Glutamatergic neuron (in vitro differentiated cells): ENCODE measurements at places on chromosomes 7 and 10. TPM values are rescaled to one million over a fixed set of nuclear protein-coding genes. Genes with fewer than 3 reads are reported as not detected.

DNA sequence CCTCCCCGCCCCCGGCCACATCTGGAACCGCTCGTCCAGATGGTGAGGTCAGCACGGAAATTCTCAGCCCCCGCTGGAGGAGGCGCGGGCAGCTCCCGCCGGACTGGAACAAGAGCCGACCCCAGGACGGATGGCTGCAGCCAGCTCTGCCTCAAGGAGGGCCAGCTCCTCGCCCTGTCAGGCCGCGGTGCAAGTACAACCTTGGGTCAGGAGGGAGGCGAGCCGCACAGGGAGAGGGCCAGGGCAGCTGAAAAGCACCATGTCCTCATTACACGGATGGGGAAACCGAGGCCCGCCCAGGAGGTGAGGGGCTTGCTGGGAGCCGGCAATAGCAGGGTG is 3.8 kb upstream of the GRIFIN start:
- H3K27me3 ChIP-seq, result peaks cover 11% of the 10 kb centered on the region
- no peak overlapping the region for H3K4me3 ChIP-seq
- H3K36me3 ChIP-seq, result no peaks in the 10 kb centered on the region
- peaks cover 4% of the 10 kb centered on the region for H3K4me1 ChIP-seq

DNA sequence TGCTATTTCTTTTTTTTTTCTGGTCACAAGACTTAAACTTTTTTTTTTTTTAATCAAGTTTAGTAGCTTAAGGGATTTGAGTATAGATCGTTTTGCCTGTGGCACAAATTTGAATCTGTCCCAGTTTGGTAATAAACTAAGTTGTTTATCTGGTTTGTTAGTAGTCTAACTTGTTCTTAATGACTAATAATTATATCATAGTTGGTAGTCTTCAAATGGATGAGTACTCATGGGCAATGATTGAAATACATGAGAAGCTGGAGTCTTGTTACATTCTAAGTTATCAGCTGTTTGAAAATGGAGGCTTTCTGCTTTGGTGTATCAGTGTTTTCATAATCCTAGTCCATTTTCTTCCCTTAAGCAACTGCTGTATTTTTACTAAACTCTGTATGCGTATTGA is 12.3 kb downstream of the BTAF1 start:
- H3K4me1 ChIP-seq, result peaks cover 10% of the 10 kb centered on the region
- no peaks in the 10 kb centered on the region for H3K27me3 ChIP-seq
- peaks cover 6% of the 10 kb centered on the region for H3K36me3 ChIP-seq
- no peak for DNase-seq
- no peak overlapping the region for H3K27ac ChIP-seq

GRCh38 chr10:36367362-36367761 is 725.3 kb upstream of the FZD8 start:
- no peak overlapping the region for H3K27ac ChIP-seq
- H3K36me3 ChIP-seq, result no peaks in the 10 kb centered on the region
- H3K27me3 ChIP-seq, result no peaks in the 10 kb centered on the region
- H3K4me1 ChIP-seq, result peaks cover 1% of the 10 kb centered on the region
- no peak overlapping the region for H3K4me3 ChIP-seq

DNA sequence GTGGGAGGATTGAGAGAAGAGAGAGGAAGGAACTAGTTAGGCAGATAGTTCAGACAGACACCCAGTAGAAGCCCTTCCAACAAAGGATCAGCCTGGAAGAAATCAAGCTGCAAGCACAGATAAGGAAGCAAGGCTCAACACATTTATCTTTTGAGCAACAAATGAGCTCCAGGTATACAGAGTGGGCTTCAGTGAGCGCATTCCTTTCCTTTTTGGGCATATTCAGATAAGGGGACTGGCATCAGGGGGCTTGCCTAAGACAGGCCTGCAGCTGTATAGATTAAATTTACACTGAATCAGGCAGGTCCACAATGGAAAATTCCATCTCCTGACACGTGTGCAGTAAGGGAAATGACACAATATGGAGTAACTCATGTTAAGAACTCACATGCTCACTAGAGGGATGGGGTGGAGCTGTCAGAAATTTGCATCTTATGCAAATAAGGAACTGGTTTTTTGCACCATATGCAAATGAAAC is 147.2 kb downstream of the AKR1D1 start:
- DNase-seq, result no peak
- no peaks in the 10 kb centered on the region for H3K4me1 ChIP-seq
- H3K27me3 ChIP-seq, result peaks cover 1% of the 10 kb centered on the region
- no peak overlapping the region for H3K27ac ChIP-seq

- no peaks in the 10 kb centered on the region for H3K36me3 ChIP-seq
- no peak overlapping the region for H3K27ac ChIP-seq
- H3K4me3 ChIP-seq, result no peak overlapping the region
- H3K27me3 ChIP-seq, result peaks cover 4% of the 10 kb centered on the region
- no peak for DNase-seq
Observed at GRCh38 chr10:70546584-70546983, 56.0 kb downstream of the PRF1 start.

C10orf105 gene
- not detected for total RNA-seq

PALD1 gene
- total RNA-seq, result 15.5 TPM

TNRC18 gene
- total RNA-seq, result 54.6 TPM

AKR1D1 gene
- not detected for total RNA-seq
